ENCODE measurements at places on chromosomes 3 and 15.

GRCh38 chr3:34388830-34389229 is 590.4 kb downstream of the PDCD6IP start:
- DNase-seq: no peak

DNA sequence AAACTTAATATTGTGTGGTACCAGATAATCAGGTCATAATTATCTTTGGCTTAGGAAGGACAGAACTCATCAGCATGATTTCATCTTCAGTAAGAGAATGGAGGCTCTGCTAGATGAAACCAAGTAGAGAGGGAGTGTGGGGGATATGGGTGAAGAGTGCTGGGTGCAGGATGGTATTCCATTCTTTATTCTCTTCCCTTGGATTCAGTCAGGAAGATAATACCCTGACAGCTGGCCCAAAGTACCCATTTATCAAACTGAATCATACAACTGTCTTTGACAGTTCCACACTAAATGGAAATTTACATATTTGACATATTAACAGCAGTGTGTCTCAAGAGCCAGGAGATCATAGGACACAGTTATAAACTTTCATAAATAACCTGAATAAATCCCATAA is 44.7 kb downstream of the GOLIM4 start:
- no peak for DNase-seq

DNA sequence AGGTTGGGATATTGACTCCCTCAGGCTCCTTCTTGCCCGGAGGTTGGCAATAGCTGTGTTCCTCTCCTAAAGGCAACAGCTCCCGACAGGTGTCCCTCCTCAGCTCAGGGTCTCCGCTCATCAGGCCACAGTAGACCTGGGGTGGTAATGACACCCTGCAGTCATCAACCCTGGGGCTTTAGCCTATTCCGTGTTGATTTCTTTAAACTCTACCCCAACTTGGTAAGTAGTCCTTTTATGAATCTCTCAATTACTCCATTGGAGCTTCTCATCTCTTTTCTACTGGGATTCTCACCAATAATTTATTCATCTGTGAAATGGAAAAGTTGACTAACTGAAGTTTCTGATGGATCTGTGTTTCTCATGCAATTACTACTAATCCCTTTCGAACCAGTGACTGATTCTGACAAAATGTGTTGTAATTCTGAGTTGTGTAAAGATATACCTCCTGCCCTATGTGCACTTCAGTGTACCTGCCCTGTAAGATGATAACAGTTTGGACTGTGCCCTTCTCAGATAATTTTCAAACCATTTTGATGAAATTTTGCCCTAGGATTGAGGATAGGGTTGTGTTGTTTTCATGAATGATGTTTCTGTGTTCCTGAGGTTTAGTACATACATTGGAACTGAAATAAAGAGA is 89.7 kb downstream of the RPL39L start:
- DNase-seq: no peak

DNA sequence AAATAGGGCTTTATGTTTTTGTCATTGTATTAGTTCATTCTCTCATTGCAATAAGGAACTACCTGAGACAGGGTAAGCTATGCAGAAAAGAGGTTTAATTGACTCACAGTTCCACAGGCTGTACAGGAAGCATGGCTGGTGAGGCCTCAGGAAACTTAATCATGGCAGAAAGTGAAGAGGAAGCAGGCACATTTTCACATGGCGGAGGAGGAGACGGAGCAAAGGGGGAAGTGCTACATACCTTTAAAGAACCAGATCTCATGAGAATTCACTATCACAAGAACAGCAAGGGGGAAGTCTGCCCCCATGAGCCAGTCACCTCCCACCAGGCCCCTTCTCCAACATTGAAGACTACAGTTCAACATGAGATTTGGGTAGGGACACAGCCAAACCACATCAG is 25.6 kb downstream of the CEP63 start:
- DNase-seq: no peak

- DNase-seq: no peak
Measured at GRCh38 chr3:8482960-8483665, 18.5 kb upstream of the LMCD1 start.

- DNase-seq: no peak
Measured at GRCh38 chr3:196227121-196227561, 10.8 kb downstream of the SLC51A start.

DNA sequence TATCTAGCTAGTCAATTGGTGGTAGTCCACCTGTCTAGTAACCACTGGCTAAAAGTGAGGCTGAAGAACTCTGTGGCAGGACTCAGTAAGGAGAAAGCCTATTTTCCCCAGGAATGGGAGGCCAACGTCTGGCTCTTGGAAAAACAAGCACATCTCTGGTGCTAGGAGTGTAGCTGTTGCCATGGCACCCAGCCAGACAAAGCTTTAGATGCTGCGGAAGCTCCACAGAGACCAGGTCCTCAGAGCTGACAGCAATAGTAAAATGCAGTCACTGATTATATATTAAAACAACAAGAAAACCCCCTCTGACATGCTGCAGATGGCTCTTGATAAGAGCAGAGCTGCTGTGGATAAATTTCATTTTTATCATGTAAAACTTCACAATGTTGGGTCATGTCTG is 124.9 kb upstream of the STRIT1 start:
- no peak for DNase-seq

DNA sequence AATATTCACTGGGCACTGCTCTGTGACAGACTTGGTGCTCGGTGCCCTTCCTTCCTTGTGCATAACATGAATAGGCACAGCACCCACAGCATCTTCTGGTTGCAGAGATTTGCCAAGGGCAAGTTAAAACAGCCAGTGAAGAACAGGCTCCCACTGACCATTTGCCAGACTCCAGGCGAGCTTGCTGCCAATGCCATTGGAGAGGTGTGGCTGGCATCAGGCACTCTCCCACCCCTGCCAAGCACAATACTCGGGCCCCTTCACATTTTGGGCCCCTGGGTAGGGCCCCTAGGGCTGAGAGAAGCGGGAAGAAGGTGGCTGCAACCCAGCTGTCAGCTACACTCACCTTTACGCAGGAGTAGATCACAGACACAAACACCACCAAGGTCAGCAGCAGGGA is 112.1 kb downstream of the SEC22A start:
- DNase-seq: no peak

- DNase-seq: no peak
Measured at GRCh38 chr3:69791919-69792399, 52.7 kb downstream of the MITF start.

- DNase-seq: no peak
Measured at GRCh38 chr3:155382396-155383042, 89.0 kb upstream of the STRIT1 start.

- DNase-seq: no peak
Measured at GRCh38 chr3:185552358-185552877, at the start of gene LIPH. LIPH (minus strand) TSS chr3:185552588; CDS start chr3:185552471, 117 bp downstream.

DNA sequence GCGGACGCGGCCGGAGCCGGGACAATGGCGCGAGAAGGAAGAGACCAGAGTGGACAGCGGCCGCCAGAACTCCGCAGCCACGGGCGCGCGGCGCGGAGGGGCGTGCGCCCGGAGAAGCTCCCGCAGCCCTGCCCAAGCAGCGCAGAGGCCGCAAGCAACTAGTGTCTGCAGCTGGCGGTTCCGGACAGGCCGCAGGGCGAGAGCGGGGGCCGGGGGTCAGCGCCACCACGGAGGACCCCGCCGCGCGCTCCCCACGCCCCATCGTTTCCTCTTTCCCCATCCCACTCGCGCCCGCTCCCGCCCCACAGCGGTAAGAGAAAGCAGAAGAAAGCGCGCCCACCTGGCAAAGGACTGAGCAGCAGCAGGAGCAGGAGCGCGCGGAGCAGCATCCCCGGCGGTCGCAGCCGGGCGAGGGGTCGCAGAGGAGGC is 440 bp downstream of the PRTG start:
- no peak for DNase-seq

DNA sequence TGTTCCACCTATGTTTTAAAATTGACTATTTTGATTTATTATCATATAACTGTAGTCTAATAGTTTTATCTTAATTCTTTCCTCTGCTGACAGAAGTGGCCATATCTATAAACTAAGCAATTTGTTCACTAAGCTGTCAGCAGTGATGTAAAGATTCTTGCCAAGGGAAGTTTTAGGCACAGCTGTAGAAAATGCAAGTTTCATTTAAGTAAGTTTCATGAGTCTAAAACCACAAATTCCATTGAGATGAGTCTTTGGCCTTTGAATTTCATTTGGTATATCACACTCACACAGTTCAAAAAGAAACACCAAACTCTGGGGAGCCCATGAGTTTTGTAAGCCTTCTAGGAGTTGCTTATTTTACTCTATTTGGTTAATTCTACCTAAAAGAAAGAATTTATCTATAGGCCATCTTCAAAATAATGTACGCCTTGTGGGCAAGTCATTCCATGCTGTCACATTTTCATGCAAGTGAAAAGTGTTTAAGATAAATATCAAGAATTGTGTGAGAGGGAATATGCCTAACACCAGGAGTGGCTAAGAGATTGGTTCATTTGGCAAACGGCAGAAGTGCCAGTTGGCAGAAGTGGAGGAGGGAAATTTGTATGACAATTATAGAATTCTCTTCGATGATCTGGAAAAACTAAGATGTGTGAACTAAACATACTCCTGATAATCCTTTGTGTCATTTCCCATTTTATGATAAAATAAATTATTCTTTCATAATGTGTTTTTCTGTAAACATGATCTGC is 292.9 kb downstream of the ZIC4 start:
- DNase-seq: no peak

GRCh38 chr3:196217307-196218154 is 1.2 kb downstream of the SLC51A start:
- no peak for DNase-seq

DNA sequence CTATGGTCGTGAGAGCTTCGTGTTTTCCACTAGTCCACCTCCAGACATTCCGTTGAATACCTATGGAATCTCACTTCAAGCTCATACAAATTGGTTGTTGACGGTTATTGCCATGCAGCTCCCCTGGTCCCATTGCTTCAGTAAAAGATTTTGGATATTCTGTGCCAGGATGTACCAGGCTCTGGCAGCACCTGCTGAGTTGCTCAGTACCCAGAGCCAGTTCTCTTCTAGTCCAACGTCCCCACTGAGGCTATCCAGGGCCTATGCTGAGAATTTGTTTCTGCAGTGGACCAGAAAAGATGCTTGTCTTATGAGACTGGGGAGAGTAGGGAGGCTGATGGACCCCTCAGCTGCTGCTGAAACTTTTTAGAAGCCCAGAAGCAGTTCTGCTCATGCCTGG is 278.9 kb downstream of the FEZF2 start:
- no peak for DNase-seq

DNA sequence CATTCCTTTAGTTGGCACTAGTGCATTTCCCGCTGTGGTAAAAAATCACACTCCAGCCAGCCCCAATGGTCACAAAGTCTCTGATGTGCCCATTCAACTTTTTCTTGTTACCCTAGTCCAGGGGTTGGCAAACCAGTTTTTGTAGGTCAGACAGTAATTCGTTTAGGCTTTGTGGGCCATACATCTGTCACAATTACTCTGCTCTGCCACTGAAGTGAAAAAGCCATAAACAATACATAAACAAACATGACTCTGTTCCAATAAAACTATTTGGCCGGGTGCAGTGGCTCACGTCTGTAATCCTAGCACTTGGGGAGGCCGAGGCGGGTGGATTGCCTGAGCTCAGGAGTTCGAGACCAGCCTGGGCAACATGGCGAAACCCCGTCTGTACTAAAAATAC is 78.5 kb downstream of the POLR2M start:
- no peak for DNase-seq

DNA sequence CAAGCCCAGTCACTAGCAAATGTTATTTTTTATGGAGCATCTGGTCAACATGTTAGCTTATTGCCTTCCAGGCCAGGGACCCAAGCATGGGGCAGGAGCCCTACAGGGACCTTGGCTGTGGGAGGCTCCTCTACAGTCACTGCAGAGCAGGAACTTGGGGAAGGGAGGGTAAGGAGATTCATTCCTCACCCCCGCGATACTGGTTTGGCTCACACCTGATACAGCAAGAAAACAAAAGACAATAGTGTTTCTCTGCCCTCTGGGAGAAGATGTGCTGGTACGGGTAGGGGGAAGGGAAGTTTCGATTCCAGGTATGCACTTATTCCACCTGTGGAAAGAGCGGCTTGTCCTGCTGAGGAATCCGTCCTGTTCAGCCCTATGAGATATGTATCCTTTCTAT is 77.6 kb downstream of the SLC12A8 start:
- no peak for DNase-seq

DNA sequence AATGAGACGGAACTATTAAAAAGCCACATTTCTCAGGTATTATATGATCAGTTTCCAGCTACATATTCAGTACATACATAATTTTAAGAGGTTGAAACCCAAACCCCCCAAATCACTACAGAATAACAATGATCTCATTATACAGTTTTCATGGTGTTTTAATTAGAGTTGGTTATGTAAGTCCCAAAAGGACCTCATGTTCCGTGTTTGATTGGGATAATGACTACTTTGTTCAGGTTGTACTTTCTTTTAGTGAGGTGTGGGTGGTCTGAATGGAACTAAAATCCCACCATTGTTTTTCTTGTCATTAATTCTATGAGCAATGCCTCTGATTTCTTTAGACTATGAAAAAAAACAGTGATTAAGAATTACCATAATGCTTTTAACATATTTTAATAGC is 905.6 kb downstream of the NAALADL2 start:
- no peak for DNase-seq

GRCh38 chr3:22977650-22978289 is 225.4 kb upstream of the UBE2E2 start:
- no peak for DNase-seq

DNA sequence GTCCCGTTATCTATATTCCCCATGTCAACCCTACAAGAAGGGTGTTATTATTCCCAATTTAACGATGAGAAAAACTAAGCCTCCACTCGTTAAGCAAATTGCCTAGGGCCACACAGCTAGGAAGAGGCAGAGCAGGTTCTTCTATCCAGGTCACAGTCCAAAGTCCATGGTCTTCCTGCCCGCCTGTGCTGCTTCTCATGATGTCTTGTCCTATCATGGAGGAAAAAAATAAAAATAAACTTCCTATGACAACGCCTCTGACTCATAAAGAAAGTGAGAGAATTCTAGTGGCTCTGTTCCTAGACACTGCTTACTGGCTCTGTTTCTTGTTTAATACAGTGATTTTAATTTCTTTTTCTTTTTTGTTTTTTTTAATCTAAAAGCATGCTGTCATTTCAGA is 9.7 kb downstream of the COL8A1 start:
- no peak for DNase-seq

DNA sequence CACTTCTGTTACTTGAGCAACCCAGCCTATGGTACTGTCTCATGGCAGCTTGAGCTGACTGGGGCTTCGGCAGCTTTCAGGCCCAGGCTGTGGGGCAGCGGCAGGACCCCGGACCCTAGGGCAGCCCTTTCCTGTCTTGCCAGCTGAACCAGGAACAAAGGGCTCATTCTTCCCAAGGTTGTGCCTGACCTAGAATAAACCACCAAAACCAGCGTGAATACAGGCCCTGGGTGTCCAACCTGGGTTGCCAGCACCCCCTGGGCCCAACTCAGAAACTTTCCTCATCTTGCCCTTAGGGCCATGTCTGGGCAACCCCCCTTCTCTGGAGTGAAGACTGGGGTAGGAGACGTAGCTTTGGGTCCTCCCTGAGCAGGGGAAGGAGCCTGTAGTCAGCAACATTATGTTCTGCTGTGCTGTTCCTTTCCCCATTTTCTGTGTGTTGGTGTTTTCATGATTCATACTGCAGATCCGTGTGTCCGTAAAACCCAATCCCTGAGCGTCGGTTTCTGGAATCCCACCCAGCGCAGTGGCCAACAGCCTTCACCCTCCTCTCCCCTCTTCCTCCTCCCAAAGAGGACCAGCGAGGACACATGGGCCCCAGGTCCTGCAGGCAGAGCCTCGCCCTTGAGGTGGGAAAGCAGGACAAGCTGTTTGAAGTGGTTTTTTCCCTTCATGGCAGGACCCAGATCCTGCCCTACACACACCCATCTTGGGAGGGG is 33.5 kb downstream of the TKT start:
- DNase-seq: no peak

GRCh38 chr15:57286446-57287122 is 89.7 kb upstream of the CGNL1 start:
- no peak for DNase-seq

GRCh38 chr3:88142094-88142624 is 7.6 kb upstream of the C3orf38 start:
- DNase-seq: no peak

Data from effector CD8-positive, alpha-beta T cell (primary cell).